ENCODE measurements at places on chromosomes 5 and 9.

- DNase-seq: no peak
These were observed 552.1 kb upstream of the CDH9 start for GRCh38 chr5:27590503-27590902.

- DNase-seq: peak; percentile 58
These were observed 44.8 kb downstream of the LIX1 start for GRCh38 chr5:97097326-97098230.

DNA sequence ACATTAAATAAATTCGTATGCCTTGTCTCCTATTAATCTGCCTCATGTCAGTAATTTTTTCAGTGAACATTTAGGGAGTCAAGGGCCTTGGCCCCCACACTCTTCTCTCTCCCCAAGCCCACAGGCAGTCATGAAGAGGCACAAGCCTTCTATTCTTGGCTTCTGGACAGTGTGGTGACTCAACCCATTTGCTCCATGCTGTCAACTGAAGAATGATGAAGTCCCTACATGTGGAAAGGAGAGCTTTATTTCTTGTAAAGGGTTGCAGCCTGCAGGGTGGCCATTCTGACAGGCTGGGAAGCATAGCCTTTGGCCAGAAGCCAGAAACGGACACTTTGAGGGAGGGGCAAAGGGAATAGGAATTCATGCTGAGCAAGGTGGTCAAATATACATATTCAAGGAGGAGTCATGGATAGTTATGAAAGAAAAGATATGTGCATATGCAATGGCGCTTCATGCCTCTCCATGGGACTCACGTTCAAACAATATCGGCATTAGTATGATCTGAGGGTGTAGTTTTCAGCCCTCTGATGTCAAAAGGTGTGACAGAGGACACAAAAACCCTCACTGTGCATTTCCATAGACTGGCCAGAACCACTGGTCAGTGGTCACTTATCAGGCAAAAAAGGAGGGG lies 31.3 kb downstream of the ANKRA2 start:
- DNase-seq: no peak

DNA sequence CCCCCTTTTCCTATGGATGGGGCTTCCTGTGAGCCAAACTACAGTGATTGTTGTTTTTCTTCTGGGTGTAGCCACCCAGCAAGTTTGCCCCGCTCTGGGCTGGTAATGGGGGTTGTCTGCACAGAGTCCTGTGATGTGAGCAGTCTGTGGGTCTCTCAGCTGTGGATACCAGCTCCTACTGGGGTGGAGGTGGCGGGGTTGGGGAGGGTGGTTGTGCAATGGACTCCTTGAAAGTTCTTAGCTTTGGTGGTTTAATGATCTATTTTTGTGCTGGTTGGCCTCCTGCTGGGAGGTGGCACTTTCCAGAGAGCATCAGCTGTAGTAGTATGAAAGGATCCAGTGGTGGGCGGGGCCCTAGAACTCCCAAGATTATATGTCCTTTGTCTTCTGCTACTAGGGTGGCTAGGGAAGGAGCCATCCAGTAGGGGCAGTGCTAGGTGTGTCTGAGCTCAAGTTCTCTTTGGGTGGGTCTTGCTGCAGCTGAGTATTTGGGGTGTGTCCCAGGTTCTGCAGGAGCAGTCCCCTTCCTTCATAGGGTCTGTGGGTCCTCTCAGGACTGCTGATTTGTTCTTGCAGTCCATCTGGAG lies 275.6 kb upstream of the PAPPA start:
- no peak for DNase-seq

- DNase-seq: peak; percentile 65
These were observed 25.8 kb downstream of the COL23A1 start for GRCh38 chr5:178564397-178564796.

GRCh38 chr9:2758162-2758897 lies 41.0 kb downstream of the KCNV2 start:
- no peak for DNase-seq

DNA sequence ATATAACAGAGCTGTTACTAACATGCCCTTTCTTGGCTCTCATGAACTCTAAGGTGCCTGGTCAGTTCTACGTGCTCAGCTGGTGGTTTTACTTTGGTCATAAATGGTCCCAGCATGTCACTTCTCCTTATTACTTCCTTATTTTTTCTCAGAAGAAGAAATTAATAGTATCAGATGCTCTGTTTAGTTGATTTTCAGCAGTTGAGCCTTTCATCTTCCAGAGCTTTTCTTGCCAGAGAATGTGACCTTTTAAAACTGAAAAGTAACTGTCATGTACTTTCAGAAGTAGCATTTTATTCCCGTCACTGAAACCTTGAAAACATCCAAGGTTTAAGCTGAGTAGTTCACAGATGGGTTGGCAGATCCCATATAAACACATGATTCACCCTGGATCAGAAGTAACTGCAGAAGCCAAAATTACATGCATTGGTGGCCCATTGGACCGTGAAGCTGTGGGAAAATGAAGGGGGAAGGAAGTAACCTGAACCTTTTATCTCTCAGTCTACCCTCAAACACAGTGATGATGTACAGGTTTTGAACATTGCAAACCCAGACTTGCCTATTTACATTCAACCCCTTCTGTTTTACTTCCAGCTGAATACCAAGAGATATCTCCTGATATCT lies 50.5 kb downstream of the HACD4 start:
- DNase-seq: no peak

- DNase-seq: no peak
These were observed 123.8 kb upstream of the LIFR start for GRCh38 chr5:38680094-38680825.

DNA sequence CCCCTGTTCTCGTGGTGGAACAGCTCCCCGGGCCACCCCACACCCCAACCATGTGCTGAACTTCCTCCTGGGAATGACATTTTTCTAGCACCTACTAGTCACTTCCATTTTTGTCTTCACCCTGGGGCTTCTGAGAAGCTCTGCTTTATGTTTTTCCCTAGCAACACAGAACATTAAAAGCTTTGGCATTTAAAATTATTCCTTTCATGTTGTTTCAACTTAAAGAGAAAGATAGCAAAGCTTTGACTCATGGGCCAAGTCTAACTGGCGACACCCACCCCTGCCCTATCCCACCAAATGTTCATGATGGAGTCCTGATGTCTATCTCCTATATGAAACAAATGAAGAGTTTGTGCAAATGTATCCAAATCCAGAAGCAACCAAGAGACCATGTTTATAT lies 22.4 kb downstream of the BOD1 start:
- DNase-seq: no peak

- DNase-seq: no peak
These were observed 629.3 kb downstream of the ANXA1 start for GRCh38 chr9:73780916-73781315.

DNA sequence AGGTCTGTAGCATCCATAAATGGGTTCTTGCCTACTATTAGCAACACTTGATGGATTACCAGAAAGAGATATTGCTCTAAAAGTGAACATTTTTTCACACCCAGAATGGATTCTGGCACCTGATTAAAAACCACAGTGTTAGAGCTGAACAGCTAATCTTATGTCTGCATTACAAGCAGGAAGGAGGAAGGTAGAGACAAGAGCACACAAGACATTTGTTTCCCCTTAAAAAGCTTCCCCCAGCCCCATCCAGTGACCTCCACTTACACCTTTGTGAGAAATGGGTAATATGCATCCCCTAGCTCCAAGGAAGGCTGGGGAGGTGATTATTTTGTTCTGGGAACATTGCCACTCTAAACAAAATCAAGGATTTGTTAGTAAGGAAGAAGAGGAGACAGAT lies 12.0 kb upstream of the TRIM36 start:
- DNase-seq: no peak

GRCh38 chr9:2354856-2355696 lies 266.5 kb upstream of the VLDLR start:
- DNase-seq: no peak

GRCh38 chr5:134095887-134096589 lies 18.4 kb upstream of the TCF7 start:
- no peak for DNase-seq

DNA sequence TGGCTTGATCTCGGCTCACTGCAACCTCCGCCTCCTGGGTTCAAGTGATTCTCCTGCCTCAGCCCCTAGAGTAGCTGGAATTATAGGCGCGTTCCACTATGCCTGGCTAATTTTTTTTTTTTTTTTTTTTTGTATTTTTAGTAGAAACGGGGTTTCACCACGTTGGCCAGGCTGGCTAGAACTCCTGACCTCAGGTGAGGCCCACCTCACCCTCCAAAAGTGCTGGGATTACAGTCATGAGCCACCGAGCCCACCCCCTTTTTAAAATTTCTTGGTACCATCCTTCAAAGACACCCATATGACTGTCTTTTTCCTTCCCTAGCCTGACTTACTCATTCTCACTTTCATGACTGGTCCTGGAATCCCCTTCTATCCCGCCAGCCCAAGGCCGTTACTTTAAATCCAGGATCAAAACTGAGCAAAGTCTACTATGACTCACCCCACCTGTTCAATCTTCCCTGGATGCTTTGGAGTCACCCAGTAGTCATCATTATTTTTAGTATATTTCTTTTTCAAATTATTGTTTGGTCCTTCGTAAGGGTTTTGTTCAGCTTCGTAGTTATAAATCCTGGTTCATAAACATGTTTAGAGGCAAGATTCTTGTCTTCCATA lies 1.2 kb upstream of the TBCA start:
- no peak for DNase-seq

DNA sequence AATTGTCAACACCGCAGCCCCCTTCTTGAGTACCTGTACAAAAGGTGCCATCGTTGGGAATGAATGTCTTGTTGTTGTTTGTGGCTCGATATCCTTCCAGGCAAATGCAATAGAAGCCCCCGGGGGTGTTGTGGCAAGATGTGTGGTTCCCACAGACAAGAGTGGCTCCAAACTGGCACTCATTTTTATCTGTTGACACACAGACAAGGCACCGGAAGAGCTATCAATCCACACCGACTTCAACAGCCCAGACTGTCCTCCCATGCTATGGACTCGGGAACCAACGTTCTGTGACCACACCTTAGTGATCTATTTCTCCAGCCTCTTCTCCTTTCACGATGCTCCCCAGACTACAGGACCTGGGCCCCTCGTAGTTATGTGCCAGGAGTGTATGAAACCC lies 25.9 kb downstream of the SUSD1 start:
- DNase-seq: no peak

DNA sequence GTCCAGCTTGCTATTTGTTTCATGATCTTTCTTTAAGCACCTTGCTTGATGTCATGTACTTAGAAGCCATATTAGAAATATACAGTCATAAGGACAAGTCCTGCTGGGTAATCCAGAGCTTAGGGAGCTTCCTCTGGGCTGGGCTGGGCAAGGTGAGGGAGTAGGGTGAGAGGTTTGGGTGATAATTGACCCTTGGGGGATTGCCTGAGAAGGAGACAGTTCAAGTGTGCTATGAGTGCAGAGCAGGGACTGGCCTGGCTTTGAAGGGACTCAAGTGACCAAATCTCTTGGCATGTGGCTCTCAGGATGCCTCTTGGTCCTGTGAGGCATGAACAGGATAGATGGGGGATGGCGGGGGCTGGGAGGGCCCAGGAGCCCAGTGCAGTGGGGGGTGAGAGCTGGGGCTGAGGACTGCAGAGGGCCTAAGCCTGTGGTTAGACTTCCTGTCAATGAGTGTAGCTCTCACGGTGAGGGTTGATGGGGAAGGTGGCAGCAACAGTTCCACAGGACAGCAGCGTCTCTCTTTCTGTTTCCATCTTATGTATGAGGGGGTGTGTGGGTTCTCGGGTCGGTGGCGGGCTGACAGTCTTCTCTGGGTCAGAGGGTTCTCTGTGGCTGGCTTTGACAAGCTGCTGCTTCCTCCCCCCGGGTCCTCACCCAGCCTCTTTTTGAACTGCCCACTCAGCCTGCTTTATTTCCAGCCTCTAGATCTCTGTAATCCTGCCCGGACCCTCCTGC lies 53.5 kb downstream of the RGS3 start:
- DNase-seq: no peak

DNA sequence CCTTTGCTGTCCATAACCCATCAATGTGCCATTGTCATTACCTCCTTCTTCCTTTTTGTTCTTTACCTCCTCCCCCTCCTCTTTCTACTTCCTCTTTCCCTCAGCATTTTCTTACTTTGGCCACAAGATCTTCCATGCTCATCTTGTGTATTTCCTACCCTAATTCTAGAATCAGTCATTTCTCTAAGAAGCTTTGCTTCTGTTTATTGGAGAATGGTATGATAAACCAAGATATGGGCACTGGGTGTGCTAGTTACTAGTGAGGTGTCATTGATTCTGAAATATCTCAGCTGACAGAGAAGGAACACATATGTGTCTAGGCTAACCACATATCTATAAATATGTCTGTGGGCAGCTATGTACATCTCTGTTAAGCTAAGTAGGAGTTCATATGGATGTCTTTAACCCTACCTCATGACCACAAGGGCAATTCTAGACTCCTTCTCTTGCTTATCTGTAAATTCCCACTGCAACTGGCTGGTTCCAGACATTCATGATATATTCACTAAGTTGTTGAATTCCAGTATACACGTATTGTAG lies 2051.3 kb upstream of the CDH9 start:
- no peak for DNase-seq

- no peak for DNase-seq
These were observed 213.9 kb upstream of the FBXL7 start for GRCh38 chr5:15285901-15286583.

DNA sequence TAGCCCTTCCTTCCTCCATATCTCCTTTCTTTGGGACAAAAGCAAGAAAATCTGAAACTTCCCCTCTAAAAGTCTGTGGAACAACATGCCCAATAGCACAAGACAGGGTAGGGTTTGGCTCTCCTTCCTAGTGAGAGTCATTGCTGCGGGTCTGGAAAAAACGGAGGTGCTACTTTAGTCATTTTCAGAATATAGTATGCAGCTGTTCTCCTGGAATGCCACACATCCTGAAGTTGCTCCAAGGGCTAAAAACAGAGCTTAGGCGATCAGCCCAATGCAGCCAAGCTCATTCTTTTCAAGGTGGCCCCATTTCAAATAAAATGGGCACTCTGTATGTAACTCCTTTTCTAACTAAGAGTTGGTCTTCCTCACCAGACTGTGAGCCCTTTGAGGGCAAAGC lies 39.5 kb upstream of the MYOT start:
- no peak for DNase-seq

- DNase-seq: peak; percentile 52
These were observed 32.7 kb downstream of the TMEFF1 start for GRCh38 chr9:100505564-100506159.

GRCh38 chr9:20726144-20726543 lies 42.1 kb downstream of the FOCAD start:
- DNase-seq: no peak

DNA sequence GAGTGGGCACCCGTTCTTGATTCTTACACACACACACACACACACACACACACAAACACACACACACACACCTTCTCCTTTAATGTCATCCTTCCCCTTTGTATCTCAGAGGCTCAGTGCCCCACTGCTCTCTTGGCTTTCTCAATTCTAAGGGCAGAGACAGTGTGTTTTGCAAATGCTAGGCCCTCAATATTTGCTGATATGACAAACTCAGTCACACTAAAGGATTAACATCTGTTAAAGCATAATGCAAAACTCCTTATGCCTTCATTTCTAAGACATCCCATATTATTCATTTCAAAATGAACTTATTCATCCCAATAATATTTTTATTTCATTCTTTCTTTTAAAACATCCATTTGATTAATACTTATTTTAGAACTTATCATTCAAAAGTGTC lies 8.9 kb upstream of the NRG2 start:
- no peak for DNase-seq

GRCh38 chr5:65192331-65192730 lies 289.4 kb downstream of the ADAMTS6 start:
- DNase-seq: no peak

Data from HAP-1 (cell line).